ENCODE measurements at places on chromosomes 2 and 18.

- peak; percentile 46 for DNase-seq
These were observed 475 bp downstream of the B3GNT2 start for GRCh38 chr2:62196278-62196901.

DNA sequence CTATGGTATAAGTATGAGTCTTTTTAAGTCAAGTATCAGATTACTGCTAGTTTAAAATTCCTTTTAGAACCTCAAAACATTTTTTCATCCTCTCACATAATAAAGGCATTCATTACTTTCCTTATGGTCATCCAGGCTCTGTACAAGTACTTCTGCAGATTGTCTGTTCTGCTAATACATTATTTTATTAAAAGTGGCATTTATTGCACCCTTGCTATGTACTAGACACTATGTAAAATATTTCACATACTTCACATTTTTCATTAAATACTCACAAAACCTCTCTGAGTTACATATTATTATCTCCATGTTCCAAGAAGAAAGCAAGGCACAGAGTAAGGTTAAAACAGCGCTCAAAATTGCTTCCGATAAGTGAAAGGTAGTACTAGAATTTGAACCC, 84.1 kb downstream of the RAPH1 start:
- DNase-seq = no peak

DNA sequence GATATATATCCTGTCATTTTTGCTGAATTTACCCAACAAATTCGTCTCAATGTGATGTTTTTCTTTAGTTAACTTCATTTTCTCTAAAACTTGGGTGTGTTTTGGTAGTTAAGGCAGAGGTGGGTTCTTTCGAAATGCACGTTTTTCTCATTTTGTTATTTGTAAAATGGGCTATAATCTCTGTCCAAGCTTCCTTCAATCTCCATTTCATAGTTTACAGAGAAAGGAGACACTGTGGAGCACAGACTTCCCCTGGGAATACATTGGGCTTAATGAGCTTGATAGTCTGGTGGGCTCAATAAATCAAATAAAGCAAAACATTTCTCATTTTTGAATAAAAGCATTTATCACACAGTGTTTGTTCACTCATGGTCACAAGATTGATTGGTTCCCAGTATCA, 145.1 kb downstream of the AGPS start:
- no peak for DNase-seq

- no peak for DNase-seq
These were observed 22.7 kb downstream of the MGAT5 start for GRCh38 chr2:134276381-134277172.

- no peak for DNase-seq
These were observed 72.7 kb upstream of the FAM136A start for GRCh38 chr2:70374616-70375015.

- DNase-seq = no peak
These were observed 259.1 kb downstream of the STK39 start for GRCh38 chr2:167988296-167988695.

DNA sequence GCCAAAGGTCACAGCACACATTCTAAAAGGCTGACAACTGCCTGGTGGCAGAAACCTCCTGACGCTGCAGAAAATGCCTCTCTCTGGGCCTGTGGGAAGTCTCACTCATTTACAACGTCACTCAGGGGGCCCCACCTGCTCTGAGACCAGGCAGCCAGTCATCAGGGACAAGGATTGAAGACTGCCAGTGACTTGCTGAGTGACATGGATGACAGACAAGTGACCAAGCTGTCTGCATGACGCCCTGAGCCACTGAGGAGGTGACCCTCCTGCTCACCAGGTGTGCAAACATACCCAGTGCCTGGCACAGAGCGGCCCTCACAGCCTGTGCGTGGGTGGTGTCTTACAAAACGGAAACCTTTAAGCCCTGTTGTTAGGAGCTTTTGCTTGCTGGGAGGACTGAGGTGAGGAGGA, 392.4 kb downstream of the TNS1 start:
- DNase-seq = peak; percentile 19

DNA sequence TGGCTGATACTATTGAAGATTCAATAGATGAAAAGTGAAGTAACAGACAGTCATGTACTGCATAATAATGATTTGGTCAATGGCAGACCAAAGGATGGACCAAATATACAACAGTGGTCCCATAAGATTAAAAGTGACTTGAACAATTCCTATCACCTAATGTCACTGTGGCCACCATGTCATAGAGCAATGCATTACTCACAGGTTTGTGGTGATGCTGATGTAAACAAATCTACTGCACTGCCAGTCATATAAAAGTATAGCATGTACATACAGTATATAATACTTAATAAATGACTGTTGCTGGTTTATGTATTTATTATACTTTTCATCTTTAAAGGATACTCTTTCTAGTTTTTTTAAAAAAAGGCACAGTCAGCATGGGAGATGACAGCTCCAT, 99.9 kb downstream of the USP34 start:
- no peak for DNase-seq

DNA sequence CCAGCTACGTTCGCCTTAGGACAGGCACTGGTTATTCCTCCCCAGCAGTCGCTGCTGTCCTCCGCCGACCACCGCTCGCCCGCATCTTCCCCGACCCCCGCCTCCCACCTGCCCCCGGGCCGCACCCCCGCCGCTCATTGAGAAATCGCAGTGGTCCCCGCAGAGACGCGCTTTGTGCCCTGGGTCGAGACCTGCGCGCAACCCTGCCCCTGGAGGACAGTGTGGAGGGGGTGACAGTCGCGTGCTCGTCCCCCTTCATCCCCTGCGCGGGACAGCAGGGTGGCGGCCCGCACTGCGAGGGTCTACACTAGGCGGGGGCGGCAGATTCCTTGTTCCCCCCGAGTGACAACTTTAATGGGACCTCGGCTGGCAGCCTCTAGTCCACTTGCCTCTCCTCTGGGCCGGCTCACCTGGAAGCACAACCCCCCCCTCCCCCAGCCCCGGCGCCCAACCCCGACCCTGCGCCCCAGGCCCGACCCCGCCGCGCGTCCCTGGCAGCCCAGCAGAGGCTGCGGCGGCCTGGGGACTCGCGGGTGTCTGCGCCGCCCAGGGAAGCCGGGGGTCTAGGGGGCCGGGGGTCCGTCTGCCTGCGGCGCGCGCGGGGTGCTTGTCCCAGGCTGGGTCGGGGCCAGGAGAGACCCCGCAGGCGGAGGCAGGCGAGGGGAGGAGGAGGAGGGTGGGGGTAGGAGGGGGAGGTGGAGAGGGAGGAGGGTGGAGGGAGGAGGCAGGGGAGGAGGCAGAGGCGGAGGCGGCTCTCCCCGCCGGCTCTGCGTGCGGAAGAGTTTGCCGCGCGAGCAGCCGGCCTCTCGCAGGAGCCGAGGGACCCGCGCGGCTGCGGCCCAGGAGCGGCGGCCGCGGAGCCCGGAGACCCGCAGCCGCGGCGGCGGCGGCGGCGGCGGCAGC, at the start of gene NPAS2:
Gene NPAS2 (plus strand): TSS at position 770 of the 903 bp plus-strand sequence. CDS start 84,616 bp downstream, outside the sequence.
- no peak for DNase-seq

GRCh38 chr2:28340312-28341202, 52.1 kb upstream of the FOSL2 start:
- DNase-seq = no peak

DNA sequence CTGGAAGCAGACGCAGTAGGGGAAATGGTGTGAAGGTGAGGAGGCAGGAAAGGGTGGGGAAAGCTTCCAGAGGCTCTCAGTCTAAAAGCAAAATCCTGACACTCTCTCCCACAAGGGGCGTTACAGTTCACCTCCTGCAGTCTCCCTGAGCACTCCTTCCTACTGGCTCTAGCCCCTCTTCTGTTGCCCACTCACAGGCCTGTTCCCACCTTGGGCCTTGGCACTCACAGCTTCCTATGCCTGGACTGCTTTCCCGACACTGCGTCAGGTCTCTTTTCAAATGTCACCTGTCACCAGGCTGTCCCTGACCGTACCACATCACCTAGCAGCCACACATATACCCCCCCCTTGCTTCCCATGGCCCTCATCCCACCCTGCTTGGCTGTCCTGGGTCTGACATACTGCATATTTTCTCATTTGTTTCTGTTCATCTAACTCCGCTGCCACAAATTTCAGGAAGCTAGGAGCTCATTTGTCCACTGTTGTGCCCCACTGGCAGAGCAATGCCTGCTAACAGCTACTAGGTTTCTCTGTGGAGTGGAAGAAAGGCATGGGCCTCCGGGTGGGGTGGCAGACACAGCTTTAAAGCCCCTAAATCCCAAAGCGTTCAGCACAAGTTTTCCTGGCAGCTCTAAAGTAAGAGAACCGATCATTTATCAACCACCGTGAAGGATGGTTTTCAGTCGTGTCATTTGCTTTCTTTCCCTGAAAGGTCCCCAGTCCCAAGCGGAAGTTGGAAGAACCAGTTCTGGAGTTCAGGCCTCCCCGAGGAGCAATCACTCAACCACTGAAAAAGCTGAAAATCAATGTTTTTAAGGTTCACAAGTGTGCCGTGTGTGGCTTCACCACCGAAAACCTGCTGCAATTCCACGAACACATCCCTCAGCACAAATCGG, 118.8 kb downstream of the ZNF532 start:
- no peak for DNase-seq

DNA sequence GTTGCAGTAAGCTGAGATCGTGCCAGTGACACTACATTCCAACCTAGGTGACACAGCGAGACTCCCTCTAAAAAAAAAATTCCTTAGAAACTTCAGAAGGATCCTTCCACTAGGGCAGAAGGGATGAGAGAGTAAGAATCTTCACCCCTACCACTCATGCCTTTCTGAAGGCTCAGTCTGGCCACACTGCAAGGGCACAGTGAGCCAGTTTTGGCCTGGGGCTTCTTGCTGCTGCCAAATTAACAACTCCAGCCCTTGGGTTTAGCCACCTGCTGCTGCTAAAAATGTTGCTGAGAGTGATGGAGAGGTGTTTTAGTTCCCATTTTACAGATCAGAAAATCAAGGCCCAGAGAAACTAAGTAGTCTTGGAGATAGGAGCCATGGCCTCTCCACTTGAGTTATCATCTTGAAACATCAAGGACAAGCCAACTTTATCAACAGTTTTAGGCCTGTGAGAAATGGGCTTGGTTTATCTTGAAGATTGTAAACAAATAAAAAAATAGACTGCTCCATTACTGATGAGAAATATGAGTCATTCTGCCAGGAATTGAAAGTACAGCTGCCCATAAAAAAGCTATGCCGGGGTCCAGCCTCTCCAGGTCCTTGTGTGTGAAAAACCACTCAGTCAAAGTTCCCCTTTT, 31.9 kb upstream of the CASP8 start:
- no peak for DNase-seq

- DNase-seq = no peak
These were observed 132.0 kb upstream of the RGPD4 start for GRCh38 chr2:107694667-107695066.

- no peak for DNase-seq
These were observed 17.0 kb downstream of the TGFA start for GRCh38 chr2:70536517-70537055.

GRCh38 chr2:169963786-169964185, 136.5 kb downstream of the UBR3 start:
- DNase-seq = no peak

GRCh38 chr18:1435487-1435886, 530.8 kb downstream of the ADCYAP1 start:
- no peak for DNase-seq

- no peak for DNase-seq
These were observed 18.7 kb downstream of the SP140 start for GRCh38 chr2:230244211-230244610.

- DNase-seq = no peak
These were observed 352.0 kb downstream of the TNS1 start for GRCh38 chr2:217650716-217651360.

DNA sequence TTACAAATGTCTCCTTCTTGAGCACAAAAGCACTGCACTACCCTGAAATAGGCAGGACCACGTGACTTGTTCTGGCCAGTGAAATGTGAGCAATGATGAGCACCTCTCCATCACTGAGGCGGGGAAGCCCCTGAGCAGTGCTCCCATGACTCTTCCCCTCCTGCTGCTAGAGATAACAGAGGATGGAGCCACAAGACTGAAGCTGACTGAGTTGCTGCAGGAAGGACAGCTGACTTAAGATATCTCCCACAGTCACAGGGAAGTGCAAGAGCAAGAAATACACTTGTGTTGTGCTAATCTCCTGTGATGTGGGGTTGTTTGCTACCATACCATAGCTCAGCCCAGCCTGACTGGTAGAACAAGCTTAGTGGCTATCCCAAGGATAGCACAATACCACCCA, 38.7 kb downstream of the STK39 start:
- DNase-seq = no peak

DNA sequence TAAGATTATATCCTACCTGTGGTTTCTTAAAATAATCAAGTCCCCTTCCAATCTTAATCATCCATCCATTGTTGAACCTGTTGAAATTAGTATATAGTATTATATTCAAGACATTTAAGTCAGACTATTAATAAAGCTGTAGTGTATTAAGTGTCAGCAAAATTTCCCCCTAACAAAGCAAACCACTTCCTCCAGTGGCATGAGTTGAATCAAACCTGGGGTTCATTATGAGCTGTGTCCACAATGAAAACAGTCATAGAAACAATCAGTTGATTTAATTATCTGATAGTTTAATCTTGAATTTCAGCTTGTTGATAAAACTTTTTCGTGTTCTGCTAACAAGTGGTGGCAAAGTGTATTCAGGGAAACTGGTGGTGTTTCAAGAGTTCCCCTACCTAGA, 11.3 kb downstream of the MITD1 start:
- DNase-seq = no peak

DNA sequence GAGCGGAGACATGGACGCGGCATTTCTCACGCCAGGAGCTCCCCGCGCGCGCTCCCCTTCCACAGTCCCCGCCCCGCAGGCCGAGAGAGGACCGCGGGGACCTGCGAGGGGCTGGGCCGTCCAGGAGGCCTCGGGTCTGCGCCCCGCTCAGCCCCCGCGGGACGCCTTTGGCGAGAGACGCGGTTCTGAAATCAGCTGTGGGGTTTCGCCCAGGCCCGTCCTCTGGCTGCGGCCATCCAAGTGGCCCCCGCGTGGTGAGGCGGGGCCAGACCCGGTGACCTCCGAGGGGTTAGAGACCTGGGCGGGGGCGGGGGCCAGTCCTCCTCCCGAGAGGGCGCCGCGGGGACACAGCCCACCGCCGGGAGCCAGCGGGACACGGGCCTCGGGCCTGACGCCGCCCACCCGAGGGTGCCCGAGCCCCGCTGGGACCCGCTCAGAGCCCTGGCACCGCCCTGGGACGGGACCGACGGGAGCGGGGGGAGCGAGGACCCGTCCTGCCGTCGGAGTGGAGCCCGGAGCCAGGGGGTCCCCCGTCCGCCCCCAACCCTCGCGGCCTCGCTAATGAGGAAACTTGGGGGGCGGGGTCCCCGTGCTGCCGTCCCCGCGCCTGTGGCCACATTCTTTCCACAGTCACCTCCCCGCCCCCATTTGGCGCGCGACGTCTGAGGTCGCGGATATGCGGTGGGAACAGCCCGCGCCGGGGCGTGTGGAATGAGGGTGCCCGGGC, 6.1 kb upstream of the SALL3 start:
- DNase-seq = no peak

- no peak for DNase-seq
These were observed 375.8 kb upstream of the NXPH2 start for GRCh38 chr2:139155991-139156390.

GRCh38 chr2:129203331-129203730, 776.1 kb upstream of the RAB6C start:
- no peak for DNase-seq

GRCh38 chr2:200376513-200377354, 70.2 kb downstream of the SPATS2L start:
- no peak for DNase-seq

- DNase-seq = no peak
These were observed 97.3 kb downstream of the ARL6IP6 start for GRCh38 chr2:152815634-152816257.

Data from effector CD8-positive, alpha-beta T cell (primary cell).